GM13976 (cell line): ENCODE measurements at places on chromosomes 4 and X.

GRCh38 chr4:188113156-188113555, 3.8 kb upstream of the TRIML2 start:
- DNase-seq = no peak

GRCh38 chr4:53943345-53944085, 120.9 kb downstream of the CHIC2 start:
- no peak for DNase-seq

DNA sequence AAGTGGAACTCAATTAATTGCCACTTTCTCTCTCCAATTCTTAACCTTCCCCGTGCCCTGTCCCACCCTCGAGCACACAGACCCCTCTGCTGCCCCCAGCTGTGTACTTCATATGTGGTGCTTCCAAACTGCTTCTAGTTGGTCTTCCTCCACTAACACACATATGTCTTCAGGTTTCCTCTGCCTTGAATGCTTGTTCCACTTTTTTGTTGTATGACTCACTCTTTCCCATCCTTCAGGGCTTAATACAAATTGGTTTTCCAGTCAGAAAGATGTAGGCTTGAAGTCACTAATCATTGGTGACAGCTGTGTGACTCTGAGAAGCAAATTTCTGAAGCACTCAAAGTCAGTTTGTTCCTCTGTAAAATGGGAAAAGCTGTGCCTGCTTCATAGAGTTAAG, 30.6 kb downstream of the TRIM2 start:
- no peak for DNase-seq

DNA sequence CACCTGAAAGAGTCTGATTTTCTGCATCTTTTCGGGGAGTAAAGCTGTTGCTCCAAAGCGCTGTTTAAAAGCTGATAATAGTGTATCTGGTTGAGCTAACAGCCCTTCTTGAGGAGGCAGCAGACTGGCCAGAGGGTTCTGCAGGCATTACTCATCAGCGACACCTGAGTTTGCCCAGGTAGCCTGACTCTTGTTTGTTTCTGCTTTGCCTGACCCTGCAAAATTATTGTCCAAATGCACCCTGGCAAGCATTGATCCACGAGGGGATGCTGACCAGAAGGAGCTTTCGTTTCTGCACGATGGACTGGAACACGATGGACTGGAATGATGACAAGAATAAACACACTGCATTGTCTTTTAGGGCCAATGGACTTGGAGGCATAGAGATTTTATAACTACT, 6.2 kb downstream of the CD99 start:
- no peak for DNase-seq

DNA sequence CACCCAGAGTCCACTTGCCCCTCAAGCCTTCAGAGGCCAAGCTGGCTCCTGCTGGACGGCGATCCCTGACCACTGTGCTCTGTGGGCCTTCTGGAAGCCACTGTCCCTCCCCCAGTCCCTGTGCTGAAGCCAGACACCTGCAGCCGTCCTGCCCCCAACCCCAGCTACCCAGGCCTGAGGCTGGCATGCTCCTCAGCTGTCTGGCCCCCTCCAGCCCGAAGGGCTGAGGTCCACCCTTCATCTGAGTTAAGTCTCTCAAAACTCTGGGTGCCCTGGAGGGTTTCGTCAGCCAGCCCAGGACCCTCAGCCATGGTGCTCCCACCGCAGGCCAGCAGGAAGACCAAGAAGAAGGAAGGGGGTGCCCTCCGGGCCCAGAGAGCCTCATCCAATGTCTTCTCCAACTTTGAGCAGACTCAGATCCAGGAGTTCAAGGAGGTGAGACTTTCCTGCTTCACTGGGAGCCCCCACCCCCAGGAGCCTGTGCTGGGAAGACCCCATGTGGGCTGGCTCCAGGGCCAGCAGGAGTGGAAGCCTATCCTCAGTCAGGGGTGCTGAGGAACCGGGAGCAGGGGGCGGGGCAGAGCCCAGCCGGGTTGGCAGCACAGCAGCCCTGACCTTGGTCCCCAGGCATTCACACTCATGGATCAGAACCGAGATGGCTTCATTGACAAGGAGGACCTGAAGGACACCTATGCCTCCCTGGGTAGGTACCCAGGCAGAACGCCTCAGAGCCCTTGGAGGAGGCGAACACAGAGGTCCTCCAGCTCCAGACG, 4.2 kb downstream of the MYL5 start:
- no peak for DNase-seq
